ENCODE measurements at places on chromosomes 1 and 21.

DNA sequence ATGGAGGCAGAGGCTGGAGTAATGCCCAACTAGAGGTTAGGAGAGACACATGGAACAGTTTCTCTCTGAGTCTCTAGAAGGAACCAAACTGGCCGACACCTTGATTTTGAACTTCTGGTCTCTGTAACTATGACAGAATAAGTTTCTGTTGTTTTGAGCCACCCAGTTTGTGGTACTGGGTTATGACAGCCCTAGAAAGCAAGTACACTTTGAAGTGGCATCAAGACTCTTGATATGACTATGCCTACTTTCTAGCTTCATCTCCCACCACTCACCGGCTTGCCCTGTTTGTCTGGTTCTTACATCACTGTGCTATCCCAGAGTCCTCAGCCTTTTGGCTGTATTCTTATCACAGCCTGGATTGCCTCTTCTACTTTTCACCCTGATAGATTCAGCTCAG lies 230.3 kb upstream of the USP24 start:
- no peak for DNase-seq

DNA sequence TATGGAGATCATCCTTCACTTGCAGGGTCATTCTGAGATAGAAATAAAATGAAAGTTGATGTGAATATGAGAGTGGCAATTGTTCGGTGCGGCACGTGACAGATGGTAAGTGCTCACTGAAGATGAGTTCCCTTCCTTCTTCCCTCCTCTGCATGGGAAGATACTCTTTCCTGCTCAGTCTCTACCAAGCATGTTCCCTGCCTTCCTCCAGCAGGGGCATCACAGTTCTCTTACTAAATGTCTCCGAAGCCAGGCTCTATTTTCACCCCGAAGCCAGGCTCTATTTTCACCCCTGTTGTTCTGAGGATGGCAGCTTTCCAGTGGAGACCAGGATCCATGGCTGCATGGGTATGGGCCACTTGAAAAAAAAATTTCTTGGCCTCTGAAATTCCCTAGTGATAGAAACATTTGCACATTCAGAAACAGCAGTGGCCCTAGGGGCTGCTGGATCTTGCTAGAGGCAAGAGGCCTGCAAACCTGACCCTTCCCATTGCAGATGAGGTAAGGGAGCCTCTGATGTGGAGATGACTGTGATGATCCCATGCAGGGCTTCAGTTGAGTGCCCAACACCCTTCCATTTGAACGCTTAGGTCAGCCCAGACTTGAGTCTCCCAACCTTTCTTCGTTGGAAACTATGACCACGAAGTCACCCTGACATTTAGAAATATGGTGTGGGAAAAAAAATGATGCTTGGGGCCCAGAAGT lies 123.7 kb upstream of the HMGB4 start:
- no peak for DNase-seq

- no peak for DNase-seq
These were observed 9.8 kb downstream of the IFNGR2 start for GRCh38 chr21:33412832-33413519.

- DNase-seq = no peak
These were observed 144.5 kb downstream of the SEC16B start for GRCh38 chr1:177825276-177825901.

DNA sequence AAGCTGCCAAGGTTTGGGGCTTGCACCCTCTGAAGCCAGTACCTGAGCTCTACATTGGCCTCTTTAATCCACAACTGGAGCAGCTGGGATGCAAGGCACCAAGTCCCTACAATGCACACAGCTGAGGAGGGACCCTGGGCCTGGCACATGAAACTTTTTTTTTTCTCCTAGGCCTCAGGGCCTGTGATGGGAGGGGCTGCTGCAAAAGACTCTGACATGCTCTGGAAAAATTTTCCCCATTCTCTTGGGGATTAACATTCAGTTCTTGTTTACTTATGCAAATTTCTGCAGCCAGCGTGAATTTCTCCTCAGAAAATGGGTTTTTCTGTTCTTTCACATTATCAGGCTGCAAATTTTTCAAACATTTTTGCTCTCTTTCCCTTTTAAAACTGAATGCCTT lies 1072.2 kb downstream of the BRINP3 start:
- no peak for DNase-seq

DNA sequence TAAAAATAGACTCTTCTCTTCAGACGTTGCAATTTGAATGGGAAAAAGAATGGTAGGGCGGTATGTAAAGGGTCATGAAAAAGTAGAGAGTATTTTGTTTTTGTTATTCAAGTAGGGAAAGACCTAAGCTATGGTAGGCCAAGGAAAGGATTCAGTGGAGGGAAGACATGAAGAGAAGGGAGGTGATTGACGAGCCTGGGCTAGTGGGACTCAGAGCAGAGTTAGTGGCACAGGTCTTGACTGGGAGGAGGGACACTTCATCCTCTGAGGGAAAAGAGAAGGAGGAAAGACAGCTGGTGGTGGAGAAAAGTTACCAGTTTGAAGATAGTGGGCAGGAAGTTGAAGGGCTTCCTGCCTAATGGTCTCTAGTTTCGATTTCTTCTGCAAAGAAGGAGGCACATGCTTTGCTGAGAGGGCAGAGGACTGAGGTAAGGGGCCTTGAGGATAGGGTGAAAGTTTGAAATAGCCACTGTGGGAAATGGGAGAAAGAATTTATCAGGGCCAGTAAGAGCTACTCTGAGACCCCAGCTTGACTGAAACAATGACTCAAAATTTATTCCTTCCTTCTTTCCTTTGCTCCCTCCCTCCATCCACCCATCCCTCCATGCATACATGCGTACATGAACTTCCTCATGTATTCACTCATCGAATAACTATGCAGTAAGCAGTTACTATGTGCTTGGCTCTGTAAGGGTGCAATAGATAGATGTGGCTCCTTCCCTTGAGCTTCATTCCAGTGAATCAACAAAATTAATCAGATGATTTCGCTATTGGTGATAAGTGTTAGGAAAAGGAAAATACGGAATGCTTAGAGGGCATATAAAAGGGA lies 4.2 kb downstream of the CD48 start:
- no peak for DNase-seq

DNA sequence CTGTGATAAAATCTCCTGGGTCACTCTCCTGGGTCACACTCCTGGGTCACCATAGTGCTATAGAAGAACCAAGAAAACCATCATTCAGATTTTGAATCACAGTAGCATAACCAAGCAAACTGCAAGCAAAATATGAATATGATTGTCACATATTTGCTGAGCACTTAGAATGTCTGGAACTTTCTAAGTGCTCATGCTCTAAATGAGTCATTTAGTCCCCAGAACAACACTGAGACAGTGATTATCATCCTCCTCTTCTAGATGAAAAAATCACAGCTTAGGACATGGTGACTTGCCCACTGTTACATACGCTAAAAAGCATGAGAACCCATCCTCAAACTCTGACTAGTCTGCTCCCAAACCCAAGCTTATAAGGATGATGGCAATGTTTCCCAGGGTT lies 39.5 kb upstream of the DDAH1 start:
- no peak for DNase-seq

- DNase-seq = peak; percentile 30
These were observed 630 bp downstream of the MTF2 start for GRCh38 chr1:93079685-93080141.

DNA sequence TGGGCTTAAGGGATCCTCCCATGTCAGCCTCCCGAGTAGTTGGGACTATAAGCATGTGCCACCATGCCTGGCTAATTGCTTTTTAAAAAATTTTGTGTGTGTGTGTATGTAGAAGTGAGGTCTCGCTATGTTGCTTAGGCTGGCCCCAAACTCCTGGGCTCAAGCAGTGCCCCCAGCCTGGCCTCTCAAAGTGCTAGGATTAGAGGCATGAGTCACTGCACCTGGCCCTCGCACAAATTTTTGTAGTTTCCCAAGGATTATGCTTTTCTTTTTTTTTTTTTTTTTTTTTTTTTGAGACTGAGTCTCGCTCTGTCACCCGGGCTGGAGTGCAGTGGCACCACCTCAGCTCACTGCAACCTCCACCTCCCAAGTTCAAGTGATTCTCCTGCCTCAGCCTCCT lies 144.4 kb upstream of the HNRNPU start:
- peak; percentile 49 for DNase-seq

DNA sequence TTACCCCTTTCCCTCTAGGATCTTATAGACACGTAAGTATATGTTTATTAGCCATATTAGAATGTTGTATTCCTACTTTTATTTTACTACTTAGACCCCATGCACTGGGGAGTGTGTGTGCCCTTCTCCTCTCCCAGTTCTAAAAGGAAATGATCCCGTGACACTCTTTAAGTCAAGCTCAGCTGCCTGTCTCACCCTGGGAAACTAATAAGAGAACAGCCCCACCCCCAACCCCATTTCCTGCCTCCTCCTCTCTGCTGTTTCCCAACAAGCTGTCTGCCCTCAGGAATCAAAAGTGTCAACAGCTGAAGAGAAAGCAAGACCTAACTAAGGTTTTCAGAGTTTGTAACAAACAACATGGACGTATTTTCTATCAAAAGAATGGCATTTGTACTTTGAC lies 92.6 kb upstream of the VAV3 start:
- DNase-seq = no peak

DNA sequence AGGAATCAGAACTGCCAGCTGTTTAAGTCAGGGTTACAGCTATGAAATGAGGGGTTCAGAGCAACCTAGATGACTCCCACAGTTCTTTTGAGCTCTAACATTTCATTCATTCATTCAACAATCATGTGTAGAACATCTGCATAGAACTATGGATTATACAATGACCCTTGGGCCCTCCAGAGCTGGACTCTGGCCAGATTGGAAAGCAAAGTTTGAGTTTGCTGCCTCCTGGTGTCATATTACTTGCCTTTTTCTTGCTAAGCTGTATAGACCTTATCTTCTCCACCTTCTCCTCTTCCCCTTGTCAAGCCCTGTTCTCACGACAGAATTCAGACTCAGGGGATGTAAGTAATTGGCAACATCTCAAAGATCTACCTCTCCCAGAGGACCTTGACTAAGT lies 4.0 kb downstream of the CASQ2 start:
- no peak for DNase-seq

DNA sequence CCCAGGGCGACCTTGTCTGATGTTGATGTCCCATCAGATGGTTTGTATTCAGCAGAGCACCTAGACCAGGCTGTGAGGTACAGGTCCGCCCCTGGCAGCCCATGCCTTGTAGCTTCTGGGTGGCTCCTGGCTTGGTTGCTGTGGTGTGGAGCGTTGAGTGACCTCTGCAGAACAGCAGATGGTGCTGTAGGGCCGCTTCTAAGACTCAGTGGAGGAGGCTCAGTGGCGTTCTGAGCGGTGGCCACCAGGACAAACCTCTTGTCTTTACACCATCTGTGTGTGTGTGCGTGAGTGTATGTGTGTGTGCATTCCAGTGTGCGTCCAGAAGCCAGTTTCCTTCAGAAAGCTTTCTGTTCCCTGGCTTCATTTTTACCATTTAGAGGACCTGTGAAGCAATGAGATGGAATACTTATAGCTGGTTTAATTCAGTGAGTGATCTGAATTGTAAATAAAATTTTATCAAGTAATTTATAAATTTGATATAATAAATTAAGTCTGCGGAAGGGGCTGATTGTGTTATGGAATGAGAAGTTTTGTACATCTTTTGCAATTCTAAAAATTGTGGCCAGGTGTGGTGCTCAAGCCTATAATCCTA lies 66.1 kb downstream of the ADARB1 start:
- DNase-seq = peak; percentile 86

DNA sequence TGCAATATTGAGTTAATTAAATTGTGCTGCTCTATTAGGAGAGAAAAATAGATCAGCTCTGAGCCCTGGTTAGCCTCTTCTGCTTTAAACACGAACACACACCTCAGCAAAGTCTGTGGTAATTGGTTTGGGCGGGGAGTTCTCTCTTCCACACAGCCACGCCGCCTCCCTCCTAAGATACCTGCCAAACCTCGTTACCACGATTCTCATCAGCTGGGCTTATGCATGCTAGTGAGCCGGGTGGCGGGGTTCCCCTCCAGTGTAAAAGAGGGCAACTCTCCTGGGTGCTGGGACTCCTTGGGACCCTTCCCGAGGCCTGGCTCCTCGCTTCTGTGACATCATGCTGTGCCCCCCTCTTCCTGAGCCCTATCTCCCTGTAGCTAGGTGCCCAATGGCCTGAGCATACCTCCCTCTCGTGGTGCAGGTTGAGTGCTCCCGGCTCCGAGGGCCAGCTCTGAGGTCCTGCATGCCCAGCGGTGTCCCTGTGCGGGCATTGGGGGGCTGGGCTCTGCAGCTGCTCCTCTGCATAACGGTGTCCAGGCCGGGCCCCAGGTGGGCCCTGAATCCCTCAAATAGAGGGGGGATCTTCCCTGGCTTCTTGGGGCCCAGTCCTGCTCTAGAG lies 182.9 kb downstream of the PRDM16 start:
- DNase-seq = no peak

DNA sequence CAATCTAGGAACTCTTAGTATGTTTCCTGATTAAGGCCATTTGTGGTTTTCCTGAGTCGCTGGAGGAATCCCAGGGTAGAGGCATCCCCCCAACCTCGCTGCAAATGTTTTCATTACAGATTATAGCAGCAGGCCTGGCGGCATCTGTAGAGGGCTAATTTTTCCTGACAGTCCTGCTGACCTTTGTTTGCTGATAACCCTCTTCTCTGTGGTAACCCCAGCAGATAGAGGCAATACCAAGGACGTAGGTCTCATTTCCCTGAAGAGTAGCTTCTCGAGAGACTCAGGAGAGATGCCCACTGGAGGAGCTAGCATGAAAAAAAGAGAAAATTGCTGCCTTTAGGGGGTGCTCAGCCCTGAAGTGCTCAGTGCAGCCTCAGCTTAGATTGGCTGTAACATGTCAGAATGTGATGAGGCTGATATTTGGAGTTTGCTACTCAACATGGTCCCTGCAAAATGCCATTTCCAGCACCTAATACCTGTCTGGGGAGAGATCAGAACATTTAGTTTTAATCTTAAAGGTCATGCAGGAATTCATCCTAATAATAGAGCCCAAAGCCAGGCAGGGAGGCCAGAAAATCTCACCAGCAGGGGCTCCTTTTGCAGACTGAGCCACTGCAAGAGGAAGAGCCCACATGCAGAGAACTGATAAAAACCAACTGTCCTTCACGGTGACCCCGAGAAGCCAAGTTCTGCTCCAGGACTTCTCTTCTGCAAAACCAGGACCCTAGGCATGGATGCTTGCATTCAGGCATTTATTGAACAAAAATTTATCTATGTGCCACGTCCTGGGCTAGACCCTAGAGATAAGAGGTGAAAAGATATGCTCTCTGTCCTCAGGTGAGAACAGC lies 184.5 kb downstream of the KAZN start:
- no peak for DNase-seq

GRCh38 chr1:101738475-101738874 lies 258.3 kb downstream of the OLFM3 start:
- no peak for DNase-seq

Measured in MG63 (cell line).